Activated naive CD4-positive, alpha-beta T cell treated with anti-CD3 and anti-CD28 coated beads for 36 hours (primary cell): ENCODE measurements at places on chromosomes 6 and 20. TPM values are rescaled to one million over a fixed set of nuclear protein-coding genes. Genes with fewer than 3 reads are reported as not detected.

GRCh38 chr6:117505311-117505710 is 22.8 kb downstream of the DCBLD1 start:
- DNase-seq: no peak

DNA sequence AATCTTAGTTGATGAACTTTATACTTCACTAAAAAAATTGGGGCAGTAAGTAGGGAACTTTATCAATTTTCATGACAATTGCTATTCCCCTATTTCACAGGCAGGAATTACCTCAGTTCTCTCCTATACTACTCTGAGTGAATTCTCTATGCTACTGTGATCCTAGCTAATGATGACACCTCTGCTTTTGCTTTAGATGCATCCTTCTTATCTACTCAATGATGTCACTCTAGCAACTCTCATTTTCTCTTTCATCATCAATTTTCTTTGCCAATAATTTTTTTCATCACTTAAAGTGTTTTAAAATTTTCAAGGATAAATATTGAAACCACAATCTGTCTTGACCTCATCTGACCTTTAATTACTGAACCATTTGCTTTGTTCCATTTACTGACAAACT is 8.1 kb downstream of the DEFB114 start:
- no peak for DNase-seq

Gene FAM8A1
- 2.9 TPM for total RNA-seq

- DNase-seq: no peak
These were observed 219.2 kb upstream of the SGK1 start for GRCh38 chr6:134537146-134537555.

DNA sequence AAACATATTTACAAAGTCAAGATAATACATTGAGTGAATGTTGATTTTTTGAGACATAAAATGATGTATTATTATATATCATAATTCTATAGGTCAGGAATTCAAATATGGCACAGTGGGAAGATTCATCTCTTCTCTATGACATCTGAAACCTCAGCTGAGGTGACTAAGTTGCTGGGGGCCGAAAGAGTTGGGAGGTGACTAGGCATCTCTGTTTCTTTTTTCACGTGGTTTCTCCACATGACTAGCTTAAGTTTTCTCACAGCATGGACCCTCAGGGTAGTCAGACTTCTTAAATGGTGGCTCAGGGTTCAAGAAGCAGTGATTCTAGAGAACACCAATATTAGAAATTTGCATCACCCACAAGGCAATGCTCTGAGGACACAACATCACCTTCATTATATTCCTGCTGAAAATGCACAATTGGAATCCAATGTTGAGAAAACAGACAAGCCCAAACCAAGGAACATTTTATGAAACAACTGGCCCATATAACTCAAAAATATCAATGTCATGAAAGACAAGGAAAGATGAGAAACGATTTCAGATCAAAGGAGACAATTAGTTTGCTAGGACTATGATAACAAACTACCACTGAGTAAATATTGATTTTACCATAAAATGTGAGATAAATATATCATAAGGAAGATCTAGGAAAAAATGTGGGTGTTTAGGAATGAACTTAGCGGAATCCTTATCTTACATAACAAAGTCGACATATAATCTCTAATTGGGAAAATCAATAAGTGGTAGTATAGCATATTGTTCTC is 273.3 kb upstream of the IRAK1BP1 start:
- no peak for DNase-seq

DNA sequence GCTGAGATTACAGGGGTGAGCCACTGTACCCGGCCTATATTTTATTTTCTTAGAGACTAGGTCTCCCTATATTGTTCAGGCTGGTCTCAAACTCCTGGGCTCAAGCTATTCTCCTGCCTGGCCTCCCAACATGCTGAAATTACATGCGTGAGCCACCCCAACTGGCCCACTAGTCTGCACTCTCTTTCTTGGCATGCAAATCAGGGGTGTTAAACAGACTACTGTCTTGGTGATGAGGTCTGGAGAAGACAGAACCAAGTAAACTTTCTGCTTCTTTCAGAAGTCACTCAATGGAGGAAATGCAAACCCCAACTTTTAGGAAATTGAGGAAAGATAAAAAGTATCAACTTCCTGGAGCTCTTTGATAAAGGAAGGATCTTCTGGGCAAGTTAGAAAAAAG is 8.0 kb upstream of the TUBB2B start:
- no peak for DNase-seq

DNA sequence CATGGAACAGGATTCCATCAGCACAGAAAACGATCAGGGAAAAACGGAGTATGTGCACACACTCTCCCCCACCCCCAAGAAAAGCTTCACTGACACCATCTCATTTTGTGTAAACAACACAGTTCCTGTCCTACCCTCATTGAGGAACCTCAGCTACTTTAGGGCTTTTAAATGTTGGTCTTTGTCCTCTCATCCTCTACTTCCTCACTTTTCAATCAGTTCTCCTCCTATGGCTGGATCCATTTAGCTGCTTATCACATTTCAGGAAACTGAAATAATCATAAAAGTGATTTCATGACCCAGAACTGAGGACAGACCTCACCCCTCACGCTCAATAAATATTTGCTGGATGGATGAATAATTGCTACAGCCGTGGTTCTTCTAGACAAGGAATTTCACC is 33.1 kb upstream of the PNRC1 start:
- no peak for DNase-seq

Gene ZSWIM1
- 8.4 TPM for total RNA-seq

DNA sequence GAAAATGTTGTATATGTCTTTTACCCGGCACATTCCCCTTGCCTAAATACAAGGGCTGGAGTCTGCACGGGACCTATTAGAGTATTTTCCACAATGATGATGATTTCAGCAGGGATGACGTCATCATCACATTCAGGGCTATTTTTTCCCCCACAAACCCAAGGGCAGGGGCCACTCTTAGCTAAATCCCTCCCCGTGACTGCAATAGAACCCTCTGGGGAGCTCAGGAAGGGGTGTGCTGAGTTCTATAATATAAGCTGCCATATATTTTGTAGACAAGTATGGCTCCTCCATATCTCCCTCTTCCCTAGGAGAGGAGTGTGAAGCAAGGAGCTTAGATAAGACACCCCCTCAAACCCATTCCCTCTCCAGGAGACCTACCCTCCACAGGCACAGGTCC is 11.3 kb upstream of the MAPRE1 start:
- no peak for DNase-seq

DNA sequence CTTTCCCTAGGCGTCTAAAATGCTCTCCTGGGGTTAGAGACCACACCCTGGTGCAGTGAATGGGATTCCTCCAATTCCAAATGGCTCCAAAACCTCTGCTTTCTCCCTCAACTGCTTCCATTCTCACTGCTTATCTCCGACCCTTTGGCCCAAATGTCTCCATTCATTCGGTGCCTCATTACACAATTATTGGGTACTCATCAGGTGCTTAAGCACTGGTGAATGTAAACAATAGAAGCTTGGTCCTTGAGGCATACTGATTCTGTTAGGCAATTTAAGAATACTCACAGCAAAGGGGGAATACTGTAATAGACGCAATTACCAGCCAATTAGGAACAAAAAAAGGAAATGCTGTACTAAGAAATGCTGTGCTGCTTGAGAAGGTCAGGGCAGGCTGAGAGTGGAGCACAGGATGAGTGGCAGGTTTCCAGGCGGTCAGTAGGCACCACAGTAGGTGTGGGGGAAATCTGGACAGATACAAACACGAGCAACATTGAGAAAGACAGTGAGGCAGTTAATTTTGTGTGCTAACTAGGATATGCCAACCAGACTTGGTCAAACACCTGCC is 23.0 kb downstream of the GMDS start:
- DNase-seq: no peak

DNA sequence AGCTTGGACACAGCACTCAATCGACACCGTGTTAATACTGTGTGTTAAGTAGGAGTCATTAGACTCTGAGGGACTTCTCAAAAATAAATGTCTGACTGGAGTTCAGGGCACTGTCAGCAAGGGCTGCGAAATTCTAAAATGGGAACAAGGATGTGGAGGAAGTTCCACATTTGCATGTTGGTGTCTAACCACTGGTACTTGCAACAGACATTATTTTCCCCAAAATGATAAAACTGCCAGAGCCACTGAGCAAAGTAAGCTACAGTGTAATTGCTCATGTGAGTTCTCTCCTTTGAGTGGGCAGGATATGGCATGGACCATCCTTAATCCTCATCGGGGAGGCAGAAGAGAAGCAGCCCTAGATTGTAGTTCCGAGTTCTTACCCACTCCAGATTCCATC is 215.9 kb downstream of the SLC24A3 start:
- DNase-seq: no peak

Gene TMEM74B
- total RNA-seq: 0.17 TPM

GRCh38 chr6:163793011-163793983 is 378.8 kb downstream of the QKI start:
- DNase-seq: no peak

Gene MBOAT1
- total RNA-seq: 7.3 TPM

Gene PRKN
- 0.33 TPM for total RNA-seq

- no peak for DNase-seq
These were observed 503.7 kb downstream of the KIF16B start for GRCh38 chr20:16069389-16070010.

DNA sequence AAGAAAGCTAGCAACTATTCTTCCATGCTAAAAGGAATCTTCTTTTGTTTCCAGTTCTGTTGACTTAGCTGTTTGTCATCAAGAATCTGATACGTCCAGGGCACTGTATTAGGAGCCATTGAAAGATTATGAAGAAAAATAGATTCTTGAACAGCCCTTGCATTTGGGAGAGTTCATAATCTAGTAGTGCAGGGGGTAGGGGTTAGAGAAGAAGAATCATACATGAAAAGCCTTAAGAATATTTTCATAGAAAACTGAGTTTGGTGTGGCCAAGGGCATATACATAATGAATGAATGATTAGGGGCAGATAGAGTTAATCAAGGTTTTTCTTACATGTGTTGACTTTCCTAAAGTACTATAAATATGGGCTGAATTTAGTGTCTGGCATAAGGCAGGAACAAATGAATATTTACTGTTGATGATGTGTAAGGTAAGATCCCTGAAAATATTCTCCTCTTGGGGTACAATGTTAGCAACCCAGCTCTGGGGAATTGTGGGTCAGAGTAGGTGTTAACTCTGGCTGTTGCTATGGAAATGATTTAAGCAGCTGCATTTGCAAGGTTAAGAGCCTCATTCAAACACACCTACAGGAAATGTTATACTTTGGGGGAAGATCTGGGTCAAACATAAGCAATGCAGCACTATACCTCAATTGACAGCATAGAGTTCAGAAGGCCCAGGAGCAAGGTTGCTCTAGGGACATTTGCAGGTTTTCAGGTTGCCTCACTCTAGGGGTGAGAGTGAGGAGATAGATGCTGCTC is 667.3 kb upstream of the CITED2 start:
- DNase-seq: no peak

Gene SEMG1
- not detected for total RNA-seq

DNA sequence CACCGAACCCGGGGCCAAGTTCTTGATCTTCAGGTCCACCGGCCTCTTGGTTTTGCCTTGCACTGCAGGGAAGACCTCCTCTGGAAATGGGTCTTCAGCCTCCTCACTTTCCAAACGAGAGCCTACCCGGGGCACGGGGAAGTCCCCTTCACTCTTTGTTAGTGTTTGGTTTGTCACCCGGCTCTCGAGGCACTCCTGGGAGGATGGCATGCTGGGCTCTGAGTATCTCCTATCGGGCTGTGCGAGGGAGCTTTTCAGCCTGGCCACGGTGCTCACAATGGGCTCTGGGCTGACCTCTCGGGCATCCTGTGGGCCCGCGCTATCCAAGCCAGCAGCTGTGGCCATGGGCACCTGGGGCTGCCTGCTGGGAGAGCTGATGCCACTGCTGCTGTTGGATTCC is 8.1 kb downstream of the TAGAP start:
- peak; percentile 48 for DNase-seq
